T-helper 17 cell (primary cell): ENCODE measurements at places on chromosomes 16 and 17.

DNA sequence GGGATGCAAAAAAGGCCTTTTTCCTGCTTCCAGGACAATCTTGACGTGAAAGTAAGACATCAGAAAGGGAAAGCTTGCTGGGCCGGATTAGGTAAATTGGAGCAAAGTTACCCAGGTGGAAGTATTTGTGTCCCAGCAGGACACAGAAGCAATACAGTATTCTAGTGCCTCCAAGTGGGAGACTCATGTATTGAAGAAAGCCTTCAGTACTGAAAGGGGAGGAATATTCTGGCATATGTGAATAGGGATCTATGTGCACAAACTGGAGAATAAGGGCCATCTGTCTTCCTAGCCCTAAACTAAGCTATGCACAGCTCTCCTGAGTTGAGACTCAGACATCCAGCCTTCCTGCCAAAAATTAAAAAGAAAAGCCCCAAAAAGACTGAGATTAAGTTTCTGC lies 327.3 kb upstream of the CDH8 start:
- no peaks in the 10 kb centered on the region for H3K27me3 ChIP-seq
- H3K27ac ChIP-seq, result no peak overlapping the region
- no peak for DNase-seq
- H3K4me1 ChIP-seq, result no peaks in the 10 kb centered on the region
- no peaks in the 10 kb centered on the region for H3K36me3 ChIP-seq
- no peak overlapping the region for H3K4me3 ChIP-seq

- DNase-seq, result no peak
- no peaks in the 10 kb centered on the region for H3K27me3 ChIP-seq
- no peaks in the 10 kb centered on the region for H3K4me1 ChIP-seq
- no peaks in the 10 kb centered on the region for H3K36me3 ChIP-seq
These were observed 5.1 kb upstream of the C1QTNF8 start for GRCh38 chr16:1101133-1101532.

DNA sequence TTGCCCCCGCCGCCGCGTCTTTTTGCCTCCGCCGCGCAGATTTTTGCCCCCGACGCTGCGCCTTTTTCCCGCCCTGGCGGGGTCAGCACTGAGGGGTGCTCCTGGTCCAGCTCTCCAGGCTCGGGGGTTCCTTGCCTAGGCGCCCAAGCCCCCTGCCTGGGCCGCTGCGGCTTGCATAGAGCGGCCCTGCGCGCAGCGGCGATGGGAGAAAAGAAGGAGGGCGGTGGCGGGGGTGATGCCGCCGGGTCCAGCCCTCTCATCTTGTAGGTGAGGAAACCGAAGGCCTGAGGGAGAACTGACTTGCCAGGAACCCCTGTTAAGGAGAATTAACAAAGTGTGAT lies 330.8 kb upstream of the WSB1 start:
- no peak overlapping the region for H3K27ac ChIP-seq
- DNase-seq, result no peak
- no peaks in the 10 kb centered on the region for H3K27me3 ChIP-seq
- no peak overlapping the region for H3K4me3 ChIP-seq

DNA sequence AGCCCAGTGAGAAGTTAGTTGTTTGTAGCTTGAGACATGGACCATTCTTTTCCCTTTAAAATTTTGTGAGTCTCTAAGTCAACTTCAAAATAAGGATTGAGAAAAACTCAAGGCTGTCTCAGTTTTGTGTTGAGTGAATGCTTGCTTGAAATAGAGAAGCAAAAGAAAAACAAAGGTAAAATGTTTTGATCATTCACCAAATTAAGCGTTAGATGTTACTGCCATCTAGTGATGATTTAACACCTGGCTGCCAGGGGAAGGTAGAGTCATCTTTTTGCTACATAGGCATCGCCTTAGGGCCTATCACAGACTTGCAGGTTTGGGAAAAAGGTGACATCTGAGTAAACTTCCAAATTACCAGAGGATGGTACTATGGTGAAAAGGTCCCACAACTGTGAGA lies 74.4 kb downstream of the PCTP start:
- no peak overlapping the region for H3K4me3 ChIP-seq
- H3K4me1 ChIP-seq, result no peaks in the 10 kb centered on the region

DNA sequence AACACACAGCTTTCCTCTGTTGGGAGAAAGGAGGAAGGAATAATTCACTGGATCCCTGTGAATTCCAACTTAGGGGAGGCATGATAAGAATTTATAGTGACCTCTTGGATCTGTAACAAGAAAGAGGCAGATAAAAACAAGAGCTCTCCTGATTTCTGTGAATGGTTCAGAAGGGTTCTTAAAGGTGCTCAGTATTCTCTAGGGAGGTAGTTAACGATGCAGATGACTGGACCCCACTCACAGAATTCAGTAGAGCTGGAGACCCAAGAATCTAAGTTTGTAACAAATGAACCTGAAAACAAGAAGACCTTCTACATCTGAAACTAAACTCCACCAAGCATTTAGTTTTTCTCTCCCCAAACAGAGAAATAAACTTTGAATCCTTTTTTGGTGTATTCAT lies 8.6 kb downstream of the ZNRF1 start:
- H3K4me3 ChIP-seq, result no peak overlapping the region
- H3K4me1 ChIP-seq, result peaks cover 21% of the 10 kb centered on the region
- peaks cover 2% of the 10 kb centered on the region for H3K36me3 ChIP-seq

- H3K27ac ChIP-seq, result no peak overlapping the region
- H3K4me1 ChIP-seq, result peaks cover 22% of the 10 kb centered on the region
- no peak for DNase-seq
- H3K27me3 ChIP-seq, result no peaks in the 10 kb centered on the region
- no peak overlapping the region for H3K4me3 ChIP-seq
These were observed 107.1 kb downstream of the RAP1GAP2 start for GRCh38 chr17:2903193-2903974.

DNA sequence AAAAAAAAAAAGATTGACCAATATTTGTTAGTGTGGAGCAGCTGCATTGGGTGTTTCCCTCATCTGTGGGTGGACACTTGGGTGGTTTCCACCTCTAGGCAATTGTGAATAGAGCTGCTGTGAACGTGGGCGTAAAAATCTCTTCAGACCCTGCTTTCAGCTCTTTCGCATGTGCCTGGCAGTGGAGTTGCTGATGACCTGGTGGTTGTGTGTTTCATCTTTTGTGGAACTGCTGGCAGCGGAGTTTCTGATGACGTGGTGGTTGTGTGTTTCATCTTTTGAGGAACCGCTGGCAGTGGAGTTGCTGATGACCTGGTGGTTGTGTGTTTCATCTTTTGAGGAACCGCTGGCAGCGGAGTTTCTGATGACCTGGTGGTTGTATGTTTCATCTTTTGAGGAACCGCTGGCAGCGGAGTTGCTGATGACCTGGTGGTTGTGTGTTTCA lies 21.4 kb downstream of the ZC3H18 start:
- H3K4me3 ChIP-seq, result peak overlapping the region; percentile 81
- peaks cover 10% of the 10 kb centered on the region for H3K36me3 ChIP-seq
- peak overlapping the region; percentile 93 for H3K27ac ChIP-seq
- H3K27me3 ChIP-seq, result no peaks in the 10 kb centered on the region

DNA sequence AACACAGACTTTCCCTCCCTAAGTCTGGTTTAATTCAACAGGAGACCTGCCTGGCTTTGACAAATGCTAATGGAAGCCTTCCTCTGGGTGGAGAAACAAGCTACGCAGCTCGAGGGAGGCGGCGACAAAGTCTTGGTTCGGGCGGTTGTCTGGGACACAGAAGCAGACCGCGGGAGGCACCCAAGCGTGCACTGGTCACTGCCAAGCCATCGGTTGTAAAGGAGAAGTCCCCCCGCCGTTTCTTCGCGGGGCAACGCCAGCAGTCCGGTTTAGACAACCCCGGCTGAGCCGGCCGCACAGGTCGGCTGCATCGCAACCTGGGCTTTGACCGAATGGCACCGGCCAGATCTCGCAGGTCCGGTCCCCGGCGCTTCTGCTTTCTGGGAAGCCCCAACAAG lies 586 bp downstream of the GLYR1 start:
- peaks cover 30% of the 10 kb centered on the region for H3K4me1 ChIP-seq
- H3K4me3 ChIP-seq, result peak overlapping the region; percentile 85
- H3K27ac ChIP-seq, result peak overlapping the region; percentile 73

GRCh38 chr16:17830651-17831050 lies 359.9 kb upstream of the XYLT1 start:
- no peaks in the 10 kb centered on the region for H3K4me1 ChIP-seq
- no peak overlapping the region for H3K4me3 ChIP-seq
- DNase-seq, result no peak
- no peaks in the 10 kb centered on the region for H3K36me3 ChIP-seq

DNA sequence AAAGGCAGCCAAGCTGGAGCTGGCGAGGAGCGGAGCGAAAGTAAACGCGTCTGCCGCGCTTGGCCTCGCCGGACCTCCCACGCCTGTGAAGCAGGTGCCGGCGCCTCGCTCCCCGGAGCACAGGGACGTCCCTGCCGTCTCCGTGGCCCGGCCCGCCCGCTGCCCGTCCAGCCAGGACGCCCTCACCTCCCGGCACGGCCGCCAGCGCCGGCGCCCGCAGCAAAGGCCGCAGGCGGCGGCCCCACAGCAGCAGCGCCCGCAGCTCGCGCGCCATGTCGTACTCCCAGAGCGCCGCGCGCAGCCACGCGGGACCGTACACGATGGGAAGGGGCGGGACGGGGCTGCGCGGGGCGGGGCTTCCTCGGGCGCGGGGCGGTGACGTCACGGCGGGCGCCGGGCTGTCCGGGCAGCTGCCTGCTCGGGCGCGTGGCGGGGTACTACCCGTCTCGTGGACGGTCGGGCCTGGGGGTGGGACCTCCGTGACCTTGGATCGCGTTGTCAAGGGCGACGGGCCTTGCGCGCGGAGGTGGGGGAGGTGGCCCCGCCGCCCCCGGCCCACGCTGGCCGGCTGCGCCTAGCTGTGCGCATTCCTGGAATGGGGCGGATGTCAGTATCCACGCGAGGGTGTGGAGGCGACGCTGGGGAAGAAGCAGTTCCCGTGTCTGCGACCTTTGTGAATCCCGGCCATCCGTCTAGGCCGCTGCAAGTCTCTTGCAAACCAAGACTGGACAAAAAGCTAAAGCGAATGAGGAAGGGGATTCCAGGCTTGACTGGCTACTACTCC lies at the start of gene TRAP1:
TSS of gene TRAP1 (minus strand) at position 290 of the 784 bp plus-strand sequence. CDS start at position 274, 16 bp downstream.
- H3K36me3 ChIP-seq, result no peaks in the 10 kb centered on the region
- peak; percentile 87 for DNase-seq
- H3K27me3 ChIP-seq, result no peaks in the 10 kb centered on the region
- peaks cover 12% of the 10 kb centered on the region for H3K4me1 ChIP-seq
- H3K4me3 ChIP-seq, result peak within 1 kb of the TSS; percentile 91
- H3K27ac ChIP-seq, result peak within 1 kb of the TSS; percentile 86

DNA sequence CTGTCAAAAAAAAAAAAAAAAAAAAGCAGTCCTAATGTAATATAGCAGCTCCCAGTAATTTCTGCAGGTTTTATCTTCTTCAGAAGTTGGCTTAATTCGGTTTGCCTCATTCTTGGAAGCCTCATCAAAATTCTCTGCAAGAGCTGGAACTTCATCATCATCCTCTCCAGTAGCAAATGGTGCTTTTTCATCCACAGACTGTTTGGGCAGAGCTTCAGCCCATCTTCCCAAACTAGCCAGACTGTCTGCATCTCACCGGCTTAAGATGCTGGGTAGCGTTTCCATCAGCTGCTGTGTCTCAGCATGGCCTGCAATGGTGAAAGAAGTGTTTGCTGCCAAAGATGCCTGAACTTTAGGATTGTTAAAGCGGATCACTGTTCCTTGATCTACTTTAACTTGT lies 112.6 kb downstream of the AIPL1 start:
- H3K4me3 ChIP-seq, result no peak overlapping the region
- no peak for DNase-seq
- peaks cover 64% of the 10 kb centered on the region for H3K27me3 ChIP-seq
- H3K4me1 ChIP-seq, result no peaks in the 10 kb centered on the region
- H3K36me3 ChIP-seq, result no peaks in the 10 kb centered on the region

DNA sequence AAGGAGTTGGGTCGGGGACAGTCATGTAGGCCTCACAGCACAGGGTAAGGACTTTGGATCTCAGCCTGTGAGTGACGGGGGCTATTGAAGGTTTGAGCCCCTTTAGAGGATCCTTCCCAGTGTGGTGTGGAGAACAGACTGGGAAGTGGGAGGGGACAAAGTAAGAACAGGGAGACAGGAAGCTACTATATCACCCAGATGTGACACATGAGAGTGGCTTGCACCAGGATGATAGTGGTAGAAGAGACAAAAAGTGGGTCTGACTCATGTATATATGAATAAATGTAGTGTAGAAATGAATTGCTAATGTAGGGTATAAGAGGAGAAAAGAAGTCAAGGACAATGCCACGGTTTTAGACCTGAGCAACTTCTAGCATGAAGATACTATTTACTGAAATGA lies 4.5 kb downstream of the NUP93 start:
- no peak overlapping the region for H3K27ac ChIP-seq
- peaks cover 19% of the 10 kb centered on the region for H3K4me1 ChIP-seq
- H3K36me3 ChIP-seq, result peaks cover 3% of the 10 kb centered on the region
- H3K4me3 ChIP-seq, result no peak overlapping the region
- no peak for DNase-seq

GRCh38 chr17:33595828-33596227 lies 302.7 kb upstream of the ASIC2 start:
- no peak overlapping the region for H3K4me3 ChIP-seq
- H3K27me3 ChIP-seq, result peaks cover 44% of the 10 kb centered on the region
- H3K36me3 ChIP-seq, result peaks cover 2% of the 10 kb centered on the region
- no peaks in the 10 kb centered on the region for H3K4me1 ChIP-seq
- H3K27ac ChIP-seq, result no peak overlapping the region

DNA sequence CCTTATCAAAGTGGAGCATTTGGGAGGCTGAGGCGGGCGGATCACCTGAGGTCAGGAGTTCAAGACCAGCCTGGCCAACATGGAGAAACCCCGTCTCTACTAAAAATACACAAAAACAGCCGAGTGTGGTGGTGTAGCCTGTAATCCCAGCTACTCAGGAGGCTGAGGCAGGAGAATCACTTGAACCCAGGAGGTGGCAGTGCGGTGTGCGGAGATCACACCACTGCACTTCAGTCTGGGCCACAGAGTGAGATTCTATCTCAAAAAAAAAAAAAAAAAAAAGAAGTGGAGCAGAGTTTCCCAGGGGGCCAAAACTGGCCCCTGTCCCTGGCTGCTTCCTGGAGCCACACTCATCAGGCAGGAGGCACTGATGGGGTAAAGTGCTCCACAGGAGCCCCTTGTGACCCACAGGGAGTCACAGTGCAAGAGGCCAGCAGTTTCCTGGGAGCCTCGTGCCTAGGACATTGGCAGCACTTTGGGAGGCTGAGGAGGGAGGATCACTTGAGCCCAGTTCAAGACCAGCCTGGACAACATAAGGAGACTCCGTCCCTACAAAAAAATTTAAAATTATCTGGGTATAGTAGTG lies 44.4 kb downstream of the RTN4RL1 start:
- H3K4me3 ChIP-seq, result no peak overlapping the region

DNA sequence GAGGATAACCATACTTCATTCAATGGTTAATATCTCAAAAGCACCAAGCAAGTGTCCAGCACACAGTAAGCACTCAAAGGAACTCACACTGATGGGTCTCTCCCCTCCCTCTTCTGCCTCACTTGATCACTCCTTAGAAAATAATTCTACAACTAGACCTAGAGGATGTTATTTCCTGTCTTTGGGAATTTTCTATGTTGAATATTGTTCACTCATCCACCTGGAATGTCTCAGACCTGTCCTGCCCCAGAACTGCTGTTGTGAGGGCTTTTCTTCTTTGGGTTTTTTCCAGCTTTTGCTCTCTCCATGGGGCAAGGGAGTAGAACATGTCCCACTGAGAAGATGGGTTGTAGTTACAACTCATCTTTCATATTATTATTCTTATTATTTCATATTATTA lies 25.3 kb downstream of the NXPH3 start:
- DNase-seq, result no peak
- no peak overlapping the region for H3K4me3 ChIP-seq
- H3K27ac ChIP-seq, result no peak overlapping the region
- no peaks in the 10 kb centered on the region for H3K27me3 ChIP-seq
